ENCODE measurements at places on chromosomes 5 and 9.

DNA sequence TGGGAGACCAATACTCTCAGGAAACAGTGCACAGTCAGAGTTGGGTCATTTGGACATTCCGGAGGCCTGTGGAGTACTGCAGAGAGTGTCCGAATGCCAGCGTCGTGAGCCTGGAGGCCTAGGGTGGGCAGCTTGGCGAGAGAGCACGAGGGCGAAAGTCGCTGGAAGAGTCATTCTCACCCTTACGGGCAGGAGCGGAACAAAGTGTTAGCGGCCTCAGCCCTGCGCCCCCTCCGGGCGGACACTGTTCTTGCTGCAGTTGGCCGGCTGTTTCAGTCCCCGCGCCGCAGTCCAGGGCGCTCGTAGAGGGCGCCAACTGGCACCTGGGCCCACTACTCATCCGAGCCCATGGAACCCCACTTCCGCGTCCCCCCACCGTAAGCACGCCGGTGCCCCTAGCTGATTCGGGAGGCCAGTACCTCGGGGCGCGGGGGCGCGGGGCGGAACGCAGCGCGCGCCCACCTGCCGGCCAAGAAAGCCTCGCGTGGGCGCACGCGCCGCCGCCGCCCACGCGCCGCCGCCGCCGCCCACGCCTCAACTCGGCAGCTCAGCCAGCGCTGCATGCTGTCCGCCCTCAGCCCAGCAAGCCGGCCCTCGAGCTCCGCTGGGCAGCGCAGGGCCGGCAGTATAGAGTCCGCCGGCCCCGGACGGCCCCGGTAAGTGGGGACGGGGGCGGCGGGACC lies 99.7 kb upstream of the CCL21 start:
- peak; percentile 33 for ATAC-seq

- no peak for ATAC-seq
These were observed 1556.5 kb upstream of the C9orf72 start for GRCh38 chr9:29129763-29130162.

DNA sequence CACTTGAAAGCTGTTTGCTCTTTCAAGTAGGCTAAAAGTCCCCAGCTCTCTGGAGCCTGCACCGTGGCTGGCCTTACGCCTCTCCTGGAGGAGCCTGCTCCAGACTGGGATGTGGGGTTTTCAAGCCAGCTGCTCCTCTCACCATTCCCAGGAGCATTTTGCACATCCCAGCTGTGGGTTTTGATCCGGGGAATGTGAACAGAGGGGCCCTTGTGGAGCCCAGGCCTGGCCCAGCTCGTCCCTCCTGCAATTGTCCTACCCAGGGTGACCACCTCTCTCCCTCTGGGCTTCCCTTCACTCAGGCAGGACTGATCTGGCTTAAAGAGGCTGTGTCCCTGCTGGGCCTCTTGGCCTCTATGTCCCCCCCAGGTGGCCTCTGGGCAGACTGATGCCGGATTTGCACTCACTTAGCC lies 32.5 kb upstream of the TIFAB start:
- ATAC-seq: no peak

DNA sequence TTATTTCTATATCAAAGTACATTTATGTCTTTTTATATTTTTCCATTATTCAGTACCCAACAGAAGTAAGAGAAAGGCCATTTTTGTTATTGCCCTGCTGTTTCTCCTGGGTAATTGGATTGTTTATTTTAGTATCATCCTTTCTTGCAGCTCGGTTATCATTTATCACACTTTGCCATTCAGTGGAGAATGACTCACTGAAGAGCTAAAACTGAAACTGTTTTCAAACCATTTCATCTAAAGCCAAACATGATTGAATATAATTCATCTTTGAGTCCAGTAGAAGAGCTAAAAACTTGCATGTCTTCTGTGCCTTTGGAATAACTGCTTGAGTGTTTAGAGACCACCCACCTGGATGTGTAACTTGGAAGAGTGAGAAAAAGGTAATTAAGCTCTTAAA lies 139.5 kb upstream of the PRDM9 start:
- no peak for ATAC-seq

GRCh38 chr9:462606-463005 lies 247.9 kb downstream of the DOCK8 start:
- no peak for ATAC-seq

- ATAC-seq: no peak
These were observed 252.2 kb downstream of the GOLPH3 start for GRCh38 chr5:31921852-31922305.

DNA sequence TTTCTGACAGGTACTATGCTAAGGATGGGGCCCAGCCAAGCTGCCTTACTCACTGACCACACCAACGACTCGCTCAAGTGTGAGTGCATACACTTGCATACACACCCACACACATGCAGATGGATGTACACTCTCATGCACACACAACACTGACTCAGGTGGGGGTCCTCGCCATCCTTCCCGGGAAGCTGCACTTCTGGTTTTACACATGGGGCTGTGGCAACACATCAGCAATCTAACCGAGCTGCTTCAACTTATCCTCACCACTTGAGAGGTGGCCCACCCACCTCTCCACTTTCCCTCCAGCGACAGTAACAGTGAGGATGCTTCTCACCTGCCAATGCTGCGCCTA lies 67.2 kb upstream of the SLC25A51 start:
- ATAC-seq: no peak

DNA sequence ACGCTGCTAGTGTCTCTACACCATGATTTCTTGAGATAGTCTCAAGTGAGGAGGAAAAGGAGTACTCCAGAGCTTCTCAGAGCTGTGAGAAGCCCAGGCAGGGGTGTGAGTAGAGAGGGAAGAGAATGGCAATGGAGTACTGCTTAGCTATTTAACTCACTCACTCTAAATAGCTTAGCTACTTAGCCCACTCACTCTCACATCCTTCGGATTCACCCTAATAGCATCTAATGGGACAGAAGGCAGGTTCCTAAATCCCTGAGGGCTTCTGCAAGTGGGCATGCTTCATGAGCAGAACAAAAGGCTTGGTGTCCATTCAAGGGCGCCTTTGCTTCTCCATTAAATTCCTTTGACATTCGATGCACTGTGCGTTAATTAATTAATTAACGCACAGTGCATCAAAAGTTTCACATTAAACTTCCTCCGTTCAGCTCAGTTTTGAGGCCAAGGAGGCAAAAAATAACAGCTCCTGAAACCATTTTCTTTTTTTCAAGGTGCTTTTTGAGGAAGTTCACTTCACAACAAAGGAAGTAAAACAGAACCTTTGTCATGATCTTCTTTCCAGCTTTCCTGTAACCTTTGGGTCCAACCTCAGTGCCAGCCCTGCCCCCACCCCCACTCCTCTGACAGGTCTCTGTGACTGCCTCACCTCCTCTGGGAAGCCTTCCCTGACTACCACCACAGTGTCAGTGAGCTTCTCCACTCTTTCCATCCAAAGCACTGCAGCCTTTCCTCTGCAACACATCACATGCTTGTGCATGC lies 294.0 kb downstream of the SEC61B start:
- ATAC-seq: no peak

DNA sequence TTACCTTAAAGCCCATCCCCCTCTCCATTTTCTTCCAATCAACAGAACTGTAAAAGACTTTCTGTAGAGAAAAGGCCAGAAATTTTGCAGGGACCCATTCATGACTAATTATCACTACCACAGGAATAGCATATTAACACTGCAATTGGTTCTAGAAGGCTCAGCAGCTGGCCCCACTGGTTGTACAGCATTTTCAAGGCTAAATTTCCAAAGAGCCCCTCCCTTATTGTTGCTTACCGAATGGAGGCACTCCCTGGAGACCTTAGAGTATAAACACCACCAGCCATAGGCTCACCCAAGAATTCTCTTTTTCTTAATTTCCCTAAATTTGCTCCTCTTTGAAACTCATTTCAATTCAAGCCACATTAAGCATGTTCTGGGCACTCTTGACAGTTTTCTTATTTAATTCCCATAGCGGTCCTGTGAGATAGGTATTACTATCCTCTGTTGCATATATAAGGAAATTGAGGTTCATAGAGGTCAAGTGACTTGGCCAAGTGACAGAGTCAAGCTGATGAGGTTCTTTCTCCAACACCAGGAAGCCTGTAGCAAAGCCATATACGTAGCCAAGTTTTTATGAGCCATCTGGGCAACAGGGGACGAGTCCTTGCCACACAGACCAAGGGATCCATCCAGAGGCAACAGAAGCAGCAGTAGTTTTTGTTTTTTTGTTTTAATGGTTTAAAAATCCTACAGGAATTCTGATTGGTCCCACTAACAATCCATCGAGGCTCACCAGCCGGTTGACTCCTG lies 83.9 kb upstream of the NR5A1 start:
- peak; percentile 96 for ATAC-seq

DNA sequence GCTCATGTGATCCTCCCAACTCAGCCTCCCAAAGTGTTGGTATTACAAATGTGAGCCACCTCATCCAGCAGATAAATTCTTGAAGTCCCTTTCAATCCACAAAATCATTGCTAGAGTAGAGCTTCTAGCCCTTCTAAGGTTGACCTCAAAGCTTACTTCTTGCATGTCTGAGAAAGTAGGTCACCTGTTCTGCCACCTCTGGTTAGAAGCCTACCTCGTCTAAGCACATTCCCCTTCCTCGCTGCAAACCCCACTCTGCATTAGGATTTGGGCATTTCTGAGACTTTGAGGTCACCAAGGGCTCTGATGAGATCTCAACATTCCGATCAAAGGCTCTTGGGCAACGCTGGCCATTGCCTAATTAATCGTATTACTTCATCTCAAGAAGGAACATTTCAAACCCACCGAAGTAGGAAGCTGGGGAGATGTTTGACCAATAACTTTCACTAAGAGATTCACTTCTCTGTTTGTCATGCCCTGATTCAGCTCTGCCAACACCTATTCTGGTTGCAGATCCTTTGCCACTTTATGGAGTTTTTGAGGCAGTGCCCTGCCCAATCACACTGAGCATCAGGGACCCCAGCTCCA lies 8.6 kb downstream of the ADAM19 start:
- ATAC-seq: no peak

GRCh38 chr5:42881416-42882117 lies 69.9 kb upstream of the SELENOP start:
- no peak for ATAC-seq

- no peak for ATAC-seq
These were observed 230.6 kb downstream of the EBF1 start for GRCh38 chr5:158869092-158869491.
